Transverse colon (tissue), 4 donors: ENCODE measurements at places on chromosomes 7 and 10. TPM values are rescaled to one million over a fixed set of nuclear protein-coding genes. Genes with fewer than 3 reads are reported as not detected.

- H3K4me3 ChIP-seq, result no peak overlapping the region
- no peaks in the 10 kb centered on the region for H3K36me3 ChIP-seq
- no peak for DNase-seq
- no peaks in the 10 kb centered on the region for H3K4me1 ChIP-seq
- no peak overlapping the region for H3K27ac ChIP-seq
Measured at GRCh38 chr7:117269417-117269816, 53.4 kb downstream of the WNT2 start.

- no peak for DNase-seq
- H3K4me1 ChIP-seq, result no peaks in the 10 kb centered on the region
- H3K36me3 ChIP-seq, result no peaks in the 10 kb centered on the region
- peaks cover 3% of the 10 kb centered on the region for H3K27me3 ChIP-seq
- H3K4me3 ChIP-seq, result peak within 1 kb of the TSS; percentile 12
- H3K27ac ChIP-seq, result peak within 1 kb of the TSS; percentile 62
Measured at GRCh38 chr10:93757801-93758507, at the start of gene LGI1. Gene LGI1, plus strand, starts transcription at chr10:93757936. Its CDS starts 209 bp downstream, at chr10:93758145.

The EDRF1 gene
- total RNA-seq, result 35.1 TPM

DNA sequence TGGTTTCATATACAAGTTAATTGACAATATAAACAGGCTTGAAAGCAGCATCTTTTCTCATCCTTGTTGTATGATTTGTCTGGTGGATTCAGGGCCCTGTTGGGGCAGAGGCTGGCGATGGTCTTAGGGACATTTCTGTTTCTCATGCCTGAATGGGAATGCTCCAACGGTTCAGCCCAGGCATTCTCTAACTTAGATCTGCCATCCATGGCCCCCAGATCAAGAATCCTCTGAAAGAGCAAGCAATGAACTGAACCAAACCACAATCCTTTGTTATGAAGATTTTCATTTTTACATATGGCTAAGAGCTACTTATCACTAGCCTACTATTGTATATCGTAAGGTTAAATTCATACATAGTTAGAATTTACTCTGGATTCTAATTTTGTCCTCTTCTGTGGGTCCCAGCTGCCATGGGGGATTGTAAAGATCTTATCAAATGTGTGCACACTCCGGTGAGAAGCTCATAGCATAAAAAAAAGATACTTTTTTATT is 163.9 kb downstream of the COBL start:
- H3K27me3 ChIP-seq, result no peaks in the 10 kb centered on the region
- H3K27ac ChIP-seq, result no peak overlapping the region

The ASB10 gene
- not detected for total RNA-seq

DNA sequence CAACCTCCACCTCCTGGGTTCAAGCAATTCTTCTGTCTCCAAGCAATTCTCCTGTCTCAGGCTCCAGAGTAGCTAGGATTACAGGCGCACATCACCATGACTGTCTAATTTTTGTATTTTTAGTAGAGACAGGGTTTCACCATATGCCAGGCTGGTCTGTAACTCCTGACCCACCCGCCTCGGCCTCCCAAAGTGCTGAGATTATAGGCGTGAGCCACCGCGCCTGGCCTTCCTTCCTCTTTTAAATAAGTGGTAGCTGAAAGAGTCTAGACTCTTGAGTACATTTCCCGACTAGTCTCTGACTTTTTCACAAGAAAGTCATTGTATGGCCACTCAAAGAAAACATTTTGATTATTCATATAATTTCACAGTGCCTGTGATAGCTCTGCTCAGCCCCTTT is 636.2 kb upstream of the ANKRD30A start:
- no peak for DNase-seq
- no peaks in the 10 kb centered on the region for H3K36me3 ChIP-seq
- H3K4me1 ChIP-seq, result no peaks in the 10 kb centered on the region
- H3K4me3 ChIP-seq, result no peak overlapping the region
- no peak overlapping the region for H3K27ac ChIP-seq
- no peaks in the 10 kb centered on the region for H3K27me3 ChIP-seq

The ITPRID1 gene
- total RNA-seq, result 5.9 TPM

- H3K4me3 ChIP-seq, result no peak overlapping the region
- H3K36me3 ChIP-seq, result no peaks in the 10 kb centered on the region
- H3K4me1 ChIP-seq, result peaks cover 15% of the 10 kb centered on the region
- no peak overlapping the region for H3K27ac ChIP-seq
- peaks cover 54% of the 10 kb centered on the region for H3K27me3 ChIP-seq
- DNase-seq, result no peak
Measured at GRCh38 chr10:93604146-93604545, 3.1 kb upstream of the RBP4 start.

DNA sequence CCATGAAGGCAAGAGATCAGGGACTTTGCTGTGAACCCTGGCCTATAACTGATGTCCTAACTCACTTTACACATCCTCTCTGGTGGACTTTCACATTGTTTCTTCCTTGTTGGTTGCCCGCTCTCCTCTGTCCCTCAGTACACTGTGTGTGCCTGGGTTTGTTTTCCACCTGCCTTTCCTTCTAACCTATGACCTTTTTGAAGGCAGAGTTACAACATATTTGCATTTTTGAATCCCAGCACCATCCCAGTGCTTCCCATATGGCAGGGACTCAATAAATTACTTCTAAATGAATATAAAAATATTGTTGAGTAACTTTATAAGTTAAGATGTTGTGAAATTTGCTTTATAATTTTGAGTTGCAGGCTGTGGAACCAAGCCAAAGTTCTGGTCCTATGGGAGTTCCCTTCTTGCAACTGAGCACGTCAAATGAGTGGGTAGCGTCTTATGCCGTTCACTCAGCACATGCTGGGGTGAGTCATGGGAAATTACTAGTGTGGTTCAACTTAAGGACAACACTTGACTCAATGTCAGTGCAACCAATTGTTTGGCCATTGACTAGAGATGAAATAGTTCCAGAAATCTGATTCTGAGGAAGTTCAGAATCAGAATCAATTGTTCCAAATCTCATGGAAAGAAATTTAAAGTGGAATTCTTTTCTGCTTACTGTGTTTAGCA is 250.9 kb downstream of the TWIST1 start:
- peak; percentile 8 for DNase-seq
- H3K36me3 ChIP-seq, result no peaks in the 10 kb centered on the region
- H3K4me3 ChIP-seq, result no peak overlapping the region
- no peaks in the 10 kb centered on the region for H3K27me3 ChIP-seq

GRCh38 chr7:29375641-29376562 is 181.3 kb downstream of the CHN2 start:
- DNase-seq, result peak; percentile 77
- H3K4me3 ChIP-seq, result no peak overlapping the region
- peak overlapping the region; percentile 80 for H3K27ac ChIP-seq
- H3K4me1 ChIP-seq, result peaks cover 46% of the 10 kb centered on the region
- H3K36me3 ChIP-seq, result no peaks in the 10 kb centered on the region
- no peaks in the 10 kb centered on the region for H3K27me3 ChIP-seq

GRCh38 chr7:70588191-70588921 is 543.6 kb upstream of the GALNT17 start:
- DNase-seq, result no peak
- H3K36me3 ChIP-seq, result no peaks in the 10 kb centered on the region
- no peaks in the 10 kb centered on the region for H3K27me3 ChIP-seq
- H3K4me1 ChIP-seq, result no peaks in the 10 kb centered on the region
- H3K4me3 ChIP-seq, result no peak overlapping the region
- H3K27ac ChIP-seq, result peak overlapping the region; percentile 29

- peaks cover 32% of the 10 kb centered on the region for H3K4me1 ChIP-seq
- peak overlapping the region; percentile 65 for H3K4me3 ChIP-seq
- H3K27ac ChIP-seq, result peak overlapping the region; percentile 92
- DNase-seq, result peak; percentile 88
- H3K36me3 ChIP-seq, result no peaks in the 10 kb centered on the region
Measured at GRCh38 chr7:92833766-92834506, 2.4 kb downstream of the CDK6 start.

The PODXL gene
- 25.8 TPM for total RNA-seq

DNA sequence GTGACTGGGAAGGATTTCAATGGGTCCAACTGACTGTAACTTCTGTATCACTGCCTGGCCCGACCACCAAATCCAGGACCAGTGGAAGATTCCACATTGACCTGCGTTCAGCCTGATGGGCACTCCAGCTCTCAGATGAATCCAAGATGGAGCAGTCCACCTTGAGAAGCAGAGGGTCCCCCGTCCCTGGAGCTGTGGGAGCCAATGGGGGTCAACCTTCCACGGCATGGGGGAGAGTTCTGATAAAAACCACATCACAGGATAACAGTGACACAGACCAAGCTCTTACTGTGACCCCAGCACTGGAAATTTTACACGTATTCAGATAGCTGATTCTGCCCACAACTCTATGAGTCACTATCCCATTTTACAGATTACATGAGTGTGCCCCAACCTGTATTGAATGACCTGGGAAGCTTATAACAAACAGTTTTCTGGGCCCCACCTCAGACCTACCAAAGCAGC is 11.2 kb downstream of the ZCCHC24 start:
- DNase-seq, result no peak
- no peak overlapping the region for H3K4me3 ChIP-seq
- H3K27ac ChIP-seq, result peak overlapping the region; percentile 97
- no peaks in the 10 kb centered on the region for H3K27me3 ChIP-seq
- H3K36me3 ChIP-seq, result no peaks in the 10 kb centered on the region

The PNPLA8 gene
- total RNA-seq, result 29.1 TPM

DNA sequence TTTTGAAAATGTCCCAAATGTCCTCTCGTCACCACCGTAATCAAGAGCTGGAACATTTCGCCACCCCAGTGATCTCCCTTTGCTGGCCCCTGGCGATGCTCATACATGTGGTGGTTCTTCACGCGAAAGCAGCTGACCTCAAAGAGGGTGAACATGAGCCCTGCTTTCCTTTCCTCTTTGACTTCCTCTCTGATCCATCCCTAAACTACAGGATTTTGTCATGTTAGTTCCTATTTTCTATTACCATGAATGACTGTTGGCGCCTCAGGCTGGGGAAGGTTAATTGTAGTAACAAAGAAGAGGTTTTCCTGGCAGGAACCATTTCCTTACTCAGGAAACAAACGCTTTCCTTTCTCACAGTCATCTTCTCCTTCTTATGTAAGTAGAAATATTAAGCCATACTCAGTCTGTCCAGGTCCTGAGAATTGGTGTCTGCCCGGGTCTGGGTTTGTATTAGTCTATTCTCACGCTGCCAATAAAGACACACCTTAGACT is 114.5 kb downstream of the INSYN2A start:
- no peak for DNase-seq
- no peaks in the 10 kb centered on the region for H3K27me3 ChIP-seq
- no peak overlapping the region for H3K4me3 ChIP-seq
- no peaks in the 10 kb centered on the region for H3K4me1 ChIP-seq
- H3K27ac ChIP-seq, result no peak overlapping the region

GRCh38 chr7:98619450-98620321 is 2.6 kb downstream of the NPTX2 start:
- no peaks in the 10 kb centered on the region for H3K36me3 ChIP-seq
- no peak overlapping the region for H3K4me3 ChIP-seq
- no peak for DNase-seq
- H3K27ac ChIP-seq, result no peak overlapping the region
- no peaks in the 10 kb centered on the region for H3K4me1 ChIP-seq
- peaks cover 68% of the 10 kb centered on the region for H3K27me3 ChIP-seq

The INHBA gene
- total RNA-seq, result not detected

The PON1 gene
- total RNA-seq, result not detected

DNA sequence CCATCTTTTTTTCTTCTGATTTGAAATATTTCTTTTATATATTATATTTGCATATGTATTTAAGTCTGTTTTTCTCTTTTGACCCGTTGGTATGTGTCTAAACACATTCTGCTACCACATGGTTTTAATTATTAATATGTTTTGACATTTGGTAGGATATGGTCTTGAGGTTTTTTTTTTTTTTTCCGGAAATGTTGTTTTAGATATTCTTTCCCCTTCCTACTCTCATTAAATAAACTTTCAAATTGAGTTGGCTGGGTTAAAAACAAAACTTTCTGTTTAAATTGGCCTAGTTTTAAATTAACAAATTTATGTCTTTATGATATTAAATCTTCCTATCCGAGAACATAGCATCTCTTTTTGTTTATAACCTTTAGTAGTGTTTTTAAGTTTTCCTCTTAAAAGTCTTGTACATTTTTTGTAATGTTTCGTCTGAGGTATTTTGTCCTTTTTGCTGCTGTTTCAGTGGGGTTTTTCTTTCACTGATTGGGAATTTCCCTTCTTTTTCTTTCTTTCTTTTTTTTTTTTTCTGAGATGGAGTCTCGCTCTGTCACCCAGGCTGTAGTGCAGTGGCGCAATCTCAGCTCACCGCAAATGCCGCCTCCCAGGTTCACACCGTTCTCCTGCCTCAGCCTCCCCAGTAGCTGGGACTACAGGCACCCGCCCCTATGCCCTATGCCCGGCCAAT is 25.4 kb downstream of the STAM start:
- no peaks in the 10 kb centered on the region for H3K4me1 ChIP-seq
- H3K27me3 ChIP-seq, result no peaks in the 10 kb centered on the region
- no peak for DNase-seq
- no peaks in the 10 kb centered on the region for H3K36me3 ChIP-seq

GRCh38 chr10:78687626-78688025 is 381.1 kb upstream of the ZMIZ1 start:
- H3K4me1 ChIP-seq, result peaks cover 4% of the 10 kb centered on the region
- no peaks in the 10 kb centered on the region for H3K27me3 ChIP-seq
- H3K4me3 ChIP-seq, result no peak overlapping the region
- no peaks in the 10 kb centered on the region for H3K36me3 ChIP-seq

- H3K27me3 ChIP-seq, result no peaks in the 10 kb centered on the region
- DNase-seq, result no peak
- H3K4me3 ChIP-seq, result no peak overlapping the region
- H3K4me1 ChIP-seq, result no peaks in the 10 kb centered on the region
- H3K36me3 ChIP-seq, result no peaks in the 10 kb centered on the region
Measured at GRCh38 chr10:66218289-66218688, 707.5 kb upstream of the LRRTM3 start.

DNA sequence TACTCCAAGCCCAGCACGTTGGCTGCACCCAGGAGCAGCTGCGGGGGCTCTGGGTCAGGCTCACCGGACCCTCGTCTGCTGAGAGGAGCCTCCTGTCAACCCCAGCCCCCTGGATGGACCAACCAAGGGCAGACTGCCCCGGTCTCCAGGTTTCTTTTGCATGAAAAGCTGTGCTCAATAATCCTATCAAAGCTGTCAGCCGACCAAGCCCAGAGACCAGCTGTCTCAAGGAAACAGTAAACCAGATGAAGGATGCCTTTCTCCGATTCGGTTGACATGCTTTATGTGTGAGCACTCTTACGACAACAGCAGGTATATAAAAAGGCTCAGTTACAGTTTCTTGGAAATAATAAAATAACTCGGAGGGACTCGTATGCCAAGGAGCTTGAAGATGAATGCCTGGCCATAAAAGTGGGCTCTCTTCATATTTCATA is 71.6 kb upstream of the BAIAP2L1 start:
- no peak overlapping the region for H3K27ac ChIP-seq
- DNase-seq, result no peak
- H3K4me3 ChIP-seq, result no peak overlapping the region
- H3K27me3 ChIP-seq, result peaks cover 28% of the 10 kb centered on the region

DNA sequence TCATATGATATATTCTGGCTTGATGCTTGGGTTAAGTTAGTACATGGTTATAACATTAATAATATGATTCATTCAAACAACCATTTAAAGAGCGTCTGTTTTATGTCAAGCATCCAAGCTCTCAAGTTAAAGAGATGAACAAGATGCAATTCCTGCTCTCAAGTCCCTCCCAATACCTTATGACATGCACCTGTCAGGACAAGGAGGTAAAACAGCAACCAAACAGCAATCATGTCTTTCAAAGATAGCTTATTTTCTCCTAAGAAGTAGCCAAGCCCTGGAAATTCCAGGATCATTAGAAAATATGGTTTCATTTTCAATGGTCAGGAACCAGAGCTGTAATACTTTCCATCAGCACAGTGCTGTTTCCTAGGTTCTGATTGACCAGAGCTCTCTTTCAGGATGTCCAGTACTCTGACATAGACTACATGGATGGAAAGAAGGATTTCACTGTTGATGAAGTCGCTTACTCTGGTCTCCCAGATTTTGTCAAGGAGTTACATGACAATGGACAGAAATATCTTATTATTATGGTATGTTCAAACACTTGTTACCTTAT is 29.0 kb downstream of the MGAM2 start:
- H3K36me3 ChIP-seq, result no peaks in the 10 kb centered on the region
- H3K27me3 ChIP-seq, result no peaks in the 10 kb centered on the region
- H3K4me3 ChIP-seq, result no peak overlapping the region
- no peak for DNase-seq

The ST8SIA6 gene
- 1.2 TPM for total RNA-seq
